ENCODE measurements at places on chromosomes 7 and 10.

- DNase-seq, result no peak
These were observed 204.2 kb downstream of the TNS3 start for GRCh38 chr7:47377741-47378140.

GRCh38 chr10:77286531-77287508 lies 350.8 kb downstream of the KCNMA1 start:
- DNase-seq, result peak; percentile 51

DNA sequence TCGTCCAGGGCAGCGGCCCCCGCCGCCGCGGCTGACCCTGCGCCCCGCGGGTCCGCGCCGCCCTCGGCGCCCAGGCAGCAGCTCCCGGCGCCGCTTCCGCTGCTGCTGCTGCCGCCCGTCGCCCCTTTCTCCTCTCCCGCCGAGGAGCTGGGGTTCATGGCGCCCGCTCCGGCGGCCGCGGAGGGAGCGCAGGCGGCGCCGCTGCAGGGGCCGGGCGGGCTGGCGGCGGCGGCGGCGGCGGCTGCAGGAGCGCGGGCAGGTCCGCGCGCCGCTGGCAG lies 286 bp downstream of the DGKI start:
- DNase-seq, result no peak

DNA sequence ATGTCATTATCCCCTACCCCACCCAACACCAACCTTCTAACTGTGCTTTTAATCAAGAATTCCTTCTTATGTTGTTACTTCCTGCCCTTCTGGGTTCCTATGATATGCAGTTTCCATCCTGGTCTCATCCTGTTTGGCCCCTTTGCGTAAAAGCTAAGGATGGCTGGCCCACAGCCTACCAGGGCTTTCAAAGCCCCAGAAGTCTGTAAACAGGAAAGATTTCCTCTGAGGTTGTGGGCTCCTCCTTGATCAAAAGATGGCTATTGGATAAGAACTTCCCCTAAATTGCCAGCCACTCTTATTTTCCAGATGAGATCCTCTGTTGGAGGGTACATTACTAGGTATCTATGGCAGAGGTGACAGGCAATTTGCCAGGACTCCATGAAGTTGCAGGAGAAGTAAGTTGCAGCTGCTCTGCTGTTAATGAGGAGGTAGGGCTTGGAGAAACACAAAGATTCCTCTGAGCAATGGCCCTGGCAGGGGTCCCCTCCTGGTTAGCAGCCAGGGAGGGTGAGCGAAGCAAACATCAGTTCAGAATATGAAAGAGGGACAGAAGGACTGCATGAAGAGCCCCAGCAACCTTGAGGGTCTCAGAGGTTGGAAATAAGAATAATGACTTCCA lies 32.1 kb downstream of the NRP1 start:
- no peak for DNase-seq

DNA sequence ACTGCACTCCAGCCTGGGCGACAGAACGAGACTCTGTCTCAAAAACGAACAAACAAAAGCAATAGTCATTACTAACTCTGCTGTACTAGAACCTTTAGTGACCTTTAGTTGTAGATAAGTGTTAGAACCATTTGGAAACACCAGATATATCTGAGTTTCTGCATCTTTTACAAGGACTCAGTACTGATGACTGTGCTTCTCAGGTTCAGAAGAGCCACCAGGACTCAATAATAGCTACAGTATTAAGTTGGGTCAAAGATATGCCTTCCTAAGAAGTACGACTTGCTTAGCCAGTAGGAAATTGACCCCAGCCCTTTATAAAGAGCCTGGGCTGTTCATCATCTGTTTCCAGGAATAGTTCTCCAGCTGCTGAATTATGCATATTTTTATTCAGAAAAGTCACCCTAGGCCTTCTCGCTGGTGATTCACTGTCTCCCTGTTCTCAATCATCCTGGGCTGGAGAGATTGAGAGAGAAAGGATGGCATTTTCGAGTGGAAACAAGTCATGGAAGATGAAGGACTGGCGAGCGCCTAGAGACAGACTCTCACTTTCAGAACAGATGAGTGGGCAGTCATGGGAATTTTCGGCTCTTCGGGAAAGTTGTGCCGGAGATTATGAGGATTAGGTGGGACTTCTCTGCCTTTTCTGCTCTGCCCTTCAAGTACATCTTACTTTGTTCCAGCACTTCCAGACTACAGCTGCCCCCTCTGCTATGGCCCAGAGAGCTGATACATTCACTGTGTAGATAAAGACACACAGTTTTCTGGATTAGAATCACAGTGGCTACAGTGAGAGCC lies 316.1 kb downstream of the CCDC3 start:
- DNase-seq, result no peak

GRCh38 chr7:11373546-11374142 lies 400.0 kb downstream of the PHF14 start:
- DNase-seq, result no peak

- no peak for DNase-seq
These were observed 56.4 kb downstream of the UNCX start for GRCh38 chr7:1288996-1289551.

- no peak for DNase-seq
These were observed 105.9 kb upstream of the NPTX2 start for GRCh38 chr7:98511175-98511574.

DNA sequence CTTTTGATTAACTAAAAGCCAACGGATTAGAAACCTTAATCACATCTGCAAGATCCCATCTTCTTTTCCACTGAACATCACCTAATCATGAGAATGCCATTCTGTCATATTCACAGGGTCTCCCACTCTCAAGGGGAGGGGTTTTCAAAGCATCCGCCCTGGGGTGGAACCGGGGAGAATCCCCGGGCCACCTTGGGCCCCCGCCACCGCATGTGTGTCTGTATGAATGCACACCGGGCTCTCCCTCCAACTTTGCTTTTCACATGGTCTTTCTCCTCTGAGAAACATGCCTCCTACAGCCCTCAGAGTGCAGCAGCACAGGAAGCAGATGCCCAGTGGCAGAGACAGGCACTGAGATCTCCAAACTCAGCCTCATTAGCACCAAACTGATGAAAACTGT lies 233.2 kb upstream of the PPP2R2D start:
- DNase-seq, result no peak

- DNase-seq, result no peak
These were observed 441.8 kb downstream of the INHBA start for GRCh38 chr7:41261080-41261479.

DNA sequence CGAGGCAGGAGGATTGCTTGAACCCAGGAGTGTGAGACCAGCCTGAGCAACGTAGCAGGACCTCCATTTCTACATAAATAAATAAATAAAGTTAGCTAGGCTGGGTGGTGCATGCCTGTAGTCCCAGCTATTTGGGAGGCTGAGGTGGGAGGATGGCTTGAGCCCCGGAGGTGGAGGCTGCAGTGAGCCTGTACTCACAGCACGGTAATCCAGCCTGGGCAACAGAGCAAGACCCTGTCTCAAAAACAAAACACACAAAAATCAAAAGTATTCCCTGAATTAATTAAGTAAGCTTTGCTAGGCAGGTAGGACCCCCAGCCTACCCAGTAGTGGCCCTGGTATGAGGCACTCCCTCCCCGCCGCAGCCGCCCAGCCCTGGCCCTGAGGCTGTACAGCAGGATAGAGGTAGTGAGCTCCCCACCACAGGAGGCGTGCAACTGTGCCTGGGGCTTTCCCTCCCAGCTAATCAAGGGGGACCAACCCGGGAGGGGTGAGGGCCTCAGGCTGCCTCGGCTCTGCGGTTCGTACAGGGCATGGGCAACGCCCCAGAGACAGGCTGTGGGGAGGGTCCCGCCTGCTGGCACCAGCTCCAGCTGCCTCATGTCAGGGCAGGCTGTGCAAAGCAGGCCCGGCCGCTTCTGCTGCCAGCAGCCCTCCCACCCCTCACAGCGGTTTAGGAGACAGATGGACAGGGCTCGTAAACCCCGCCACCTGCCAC lies 1.0 kb upstream of the CYP2W1 start:
- no peak for DNase-seq

GRCh38 chr7:24291271-24291670 lies 7.3 kb downstream of the NPY start:
- DNase-seq, result no peak

DNA sequence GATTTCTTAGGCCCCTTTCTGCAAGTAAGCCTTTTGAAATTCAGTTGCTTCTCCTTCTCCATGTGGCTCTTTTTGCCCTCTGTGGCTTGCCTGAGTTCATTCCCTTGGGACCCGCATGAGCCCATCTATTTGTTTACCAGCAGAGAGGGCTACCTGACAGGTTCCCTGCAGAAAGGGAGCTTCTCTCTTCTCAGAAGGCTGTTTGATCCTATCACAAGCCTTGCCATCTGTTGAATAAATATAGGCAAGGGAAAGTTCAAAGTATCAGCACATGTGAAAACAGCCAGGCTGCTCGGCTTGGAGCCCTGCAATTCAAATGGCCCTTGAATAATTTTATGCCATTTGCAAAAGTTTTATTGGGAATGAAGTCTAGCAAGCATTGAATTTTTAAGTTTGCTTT lies 720.2 kb upstream of the FZD8 start:
- DNase-seq, result peak; percentile 66

- DNase-seq, result no peak
These were observed 18.0 kb upstream of the NPVF start for GRCh38 chr7:25246306-25246705.

GRCh38 chr7:108038986-108039385 lies 36.0 kb upstream of the LAMB1 start:
- DNase-seq, result no peak

- peak; percentile 84 for DNase-seq
These were observed at the start of gene PTPN12 for GRCh38 chr7:77537136-77537777. TSS of gene PTPN12 (plus strand) at chr7:77537295. CDS start at chr7:77537547, 252 bp downstream.

DNA sequence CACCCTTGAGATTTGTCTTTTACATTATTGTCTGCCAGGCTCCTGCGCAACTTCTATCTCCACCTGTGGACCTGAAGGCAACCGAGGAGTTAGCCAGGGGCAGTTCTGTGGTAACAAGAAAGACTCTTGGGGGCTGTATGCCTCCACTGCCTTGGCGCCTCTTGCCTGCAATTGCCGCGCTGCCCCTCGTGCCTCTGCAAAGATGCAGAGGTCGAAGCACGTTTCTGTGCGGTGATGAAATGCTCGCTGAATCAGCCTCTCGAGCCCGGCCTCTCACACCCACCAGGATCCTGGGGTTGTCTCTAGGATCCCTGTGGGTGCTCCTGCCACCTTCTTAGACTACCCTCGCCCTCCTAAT lies 486 bp upstream of the LHFPL3 start:
- no peak for DNase-seq

- no peak for DNase-seq
These were observed 18.4 kb downstream of the DLG5 start for GRCh38 chr10:77907900-77908717.

DNA sequence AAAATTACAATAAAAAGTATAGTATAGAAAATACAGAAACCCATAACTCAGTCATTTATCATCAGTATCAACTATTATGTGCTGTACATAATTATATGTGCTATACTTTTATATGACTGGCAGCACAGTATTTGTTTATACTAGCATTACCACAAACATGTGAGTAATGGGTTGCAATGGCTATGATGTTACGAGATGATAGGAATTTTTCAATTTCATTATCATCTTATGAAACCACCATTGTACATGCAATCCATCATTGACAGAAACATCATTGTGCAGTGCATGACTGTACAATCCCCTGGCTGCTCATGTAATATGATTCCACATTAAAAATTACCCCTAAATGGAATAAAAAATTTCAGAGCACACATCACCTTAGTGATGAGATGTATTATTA lies 55.7 kb upstream of the TMEM229A start:
- DNase-seq, result no peak
